Stomach (tissue), 19 donors: ENCODE measurements at places on chromosomes 12 and 14. TPM values are rescaled to one million over a fixed set of nuclear protein-coding genes. Genes with fewer than 3 reads are reported as not detected.

DNA sequence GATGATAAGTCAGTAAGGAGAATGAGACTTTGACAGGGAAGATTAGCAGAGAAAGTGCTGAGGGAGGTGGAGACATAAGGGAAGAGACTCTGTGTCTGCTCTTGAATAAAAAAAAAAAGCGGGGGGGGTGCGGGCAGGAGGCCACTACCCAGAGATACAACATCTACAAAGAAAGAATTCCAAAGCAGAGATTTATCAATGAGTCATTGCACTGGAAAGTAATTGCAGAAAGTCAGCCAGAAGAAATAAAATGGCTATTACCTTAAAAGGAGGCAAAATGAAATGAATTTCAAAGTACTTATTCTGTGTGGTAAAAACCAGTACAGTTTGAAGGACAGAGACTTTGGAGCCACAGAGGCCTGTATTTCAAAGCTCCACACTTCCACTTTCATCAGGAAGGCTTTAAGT lies 267.1 kb upstream of the PRKD1 start:
- DNase-seq = peak; percentile 13

GRCh38 chr12:26471560-26471959 lies 276.2 kb downstream of the SSPN start:
- DNase-seq = peak; percentile 20

TAS2R14 gene
- 0.31 TPM for polyA plus RNA-seq

- DNase-seq = peak; percentile 54
Measured at GRCh38 chr12:12714276-12715021, 2.7 kb upstream of the CDKN1B start.

GRCh38 chr14:61754627-61755381 lies 7.4 kb upstream of the SNAPC1 start:
- no peak for DNase-seq

DNA sequence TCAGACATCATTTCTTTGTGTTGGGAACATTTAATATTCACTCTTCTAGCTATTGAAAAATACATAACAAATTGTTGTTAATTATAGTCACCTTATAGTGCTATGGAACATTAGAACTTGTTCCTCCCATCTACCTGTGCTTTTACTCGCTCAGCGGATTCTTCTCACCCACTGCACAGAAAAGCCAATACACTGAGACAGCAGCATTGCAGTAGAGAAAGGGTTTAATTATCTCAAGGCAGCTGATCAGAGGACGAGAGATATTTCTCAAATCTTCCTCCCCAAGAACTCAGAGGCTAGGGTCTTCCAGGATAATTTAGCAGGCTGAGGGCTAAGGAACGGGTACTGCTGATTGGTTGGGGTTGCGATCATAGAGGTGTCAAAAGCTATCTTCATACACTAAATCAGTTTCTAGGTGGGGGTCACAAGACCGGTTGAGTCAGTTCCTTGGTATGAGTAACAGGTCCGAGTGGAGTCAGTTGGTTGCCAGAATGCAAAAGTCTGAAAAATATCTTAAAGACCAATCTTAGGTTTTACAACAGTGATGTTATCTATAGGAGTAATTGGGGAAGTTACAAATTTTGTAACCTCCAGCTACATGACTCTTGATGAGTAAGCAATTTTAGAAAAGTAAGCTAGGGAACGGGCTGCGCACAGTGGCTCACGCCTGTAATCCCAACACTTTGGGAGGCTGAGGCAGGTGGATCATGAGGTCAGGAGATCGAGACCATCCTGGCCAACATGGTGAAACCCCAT lies 173.1 kb downstream of the FBXL14 start:
- DNase-seq = no peak

DNA sequence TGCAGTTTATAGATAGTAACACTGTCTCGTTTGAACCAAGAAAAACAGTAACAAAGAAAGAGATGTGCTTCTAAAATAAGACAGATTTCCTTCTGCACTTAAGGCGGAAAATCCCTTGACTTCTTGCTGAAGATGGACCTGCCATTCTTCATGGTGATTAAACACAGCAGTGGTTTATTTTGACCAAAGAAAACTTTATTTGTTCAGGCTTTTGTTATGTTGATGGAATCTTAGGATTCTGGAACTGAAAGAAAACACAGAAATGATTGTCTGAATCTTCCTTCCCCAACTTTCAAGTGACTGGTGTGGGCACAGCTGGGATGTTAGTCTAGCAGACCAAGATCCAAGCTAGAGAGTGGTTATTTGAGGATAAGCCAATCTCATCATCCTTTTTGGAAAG lies 72.2 kb downstream of the DACT1 start:
- DNase-seq = no peak

DNA sequence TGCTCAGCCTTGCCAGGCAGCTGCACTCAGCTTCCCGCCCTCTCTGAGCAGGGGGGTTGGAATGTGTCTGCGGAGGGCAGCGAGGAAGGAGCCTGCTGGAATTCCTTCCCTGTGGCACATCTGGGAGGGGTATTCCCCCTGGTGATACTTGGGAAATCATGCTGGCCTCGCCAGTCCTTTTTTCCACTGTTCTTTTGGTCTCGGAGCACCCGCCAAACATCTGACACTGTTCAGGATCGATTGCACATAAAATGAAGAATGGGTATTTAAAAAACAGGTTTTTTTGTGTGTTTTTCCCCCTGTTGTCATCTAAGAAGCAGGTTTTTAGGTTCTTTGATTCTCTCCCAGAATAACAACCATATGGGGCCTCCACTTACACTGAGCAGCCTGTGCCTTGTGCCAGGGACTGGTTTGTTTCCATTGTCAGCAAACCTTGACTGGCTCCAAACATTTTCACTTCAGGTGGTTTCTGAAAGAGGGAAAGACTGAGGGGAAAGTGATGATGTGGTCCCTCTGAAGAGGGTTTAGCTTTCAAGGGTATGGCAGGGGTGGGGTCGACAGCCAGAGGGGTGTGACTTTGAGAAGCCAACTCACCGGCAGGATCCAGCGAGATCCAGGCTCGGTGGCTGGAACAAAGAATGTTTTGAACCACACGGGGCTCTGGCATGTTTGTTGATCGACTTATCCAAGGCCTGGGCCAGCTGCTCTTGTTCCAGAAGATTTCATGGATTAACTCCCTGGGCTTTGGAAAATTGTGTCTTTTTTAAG lies 215.1 kb downstream of the CACNA1C start:
- DNase-seq = no peak

DNA sequence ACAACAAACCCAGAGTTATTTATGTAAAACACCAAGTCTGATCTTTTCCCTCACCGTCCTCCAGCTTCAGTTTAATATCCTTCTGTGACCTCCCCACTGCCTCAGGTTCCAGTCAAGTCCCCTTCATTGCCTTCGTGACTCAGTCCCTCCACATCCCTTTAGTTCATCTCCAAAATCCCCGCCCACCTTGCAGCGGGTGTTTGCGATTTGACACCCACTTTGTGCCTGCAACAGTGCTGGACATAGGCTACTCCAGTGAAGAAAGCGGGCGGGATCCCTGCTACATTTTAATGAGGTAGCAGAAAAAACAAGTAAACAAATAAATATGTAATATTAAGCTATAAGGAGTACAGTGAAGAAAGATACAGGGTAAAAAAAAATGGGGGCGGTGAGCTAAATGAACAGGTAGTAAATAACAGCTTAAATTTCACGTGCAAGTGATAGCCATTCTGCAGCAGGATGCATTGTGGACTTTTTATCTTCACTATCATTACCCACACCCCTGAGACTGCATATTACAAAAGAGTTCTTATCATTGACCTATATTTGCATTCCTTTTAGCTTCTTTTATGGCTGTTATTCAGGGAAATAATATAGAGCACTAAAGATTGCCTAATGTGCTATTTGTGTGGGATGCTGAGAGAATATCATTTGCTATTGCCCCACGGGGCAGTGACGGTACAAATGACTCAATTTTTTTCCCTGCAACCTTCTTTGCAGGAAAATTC lies 222.8 kb upstream of the NUDT4 start:
- no peak for DNase-seq

DNA sequence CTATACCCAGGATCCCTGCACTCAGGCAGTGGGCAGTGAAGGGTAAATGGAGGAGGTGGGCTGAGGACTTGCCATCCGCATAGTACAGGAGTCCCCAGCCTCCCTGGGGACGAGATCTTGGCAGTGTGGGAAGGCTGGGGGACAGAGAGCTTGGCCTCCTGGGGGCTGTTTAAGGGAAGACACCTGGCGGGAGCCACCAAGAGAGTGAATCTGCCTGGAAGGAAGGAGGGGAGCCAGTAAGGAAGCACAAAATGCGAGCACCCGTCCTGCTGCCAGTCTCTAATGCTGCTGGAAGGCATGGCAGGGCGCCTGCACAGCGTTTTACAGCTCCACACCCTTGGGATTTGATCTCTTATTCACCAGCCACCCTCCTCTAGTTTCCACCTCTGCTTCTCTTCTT lies 7.4 kb upstream of the KRT2 start:
- DNase-seq = no peak

- DNase-seq = no peak
Measured at GRCh38 chr12:121470751-121471150, 70.8 kb downstream of the RNF34 start.
